ENCODE measurements at places on chromosomes 5 and 9.

- DNase-seq, result no peak
Measured at GRCh38 chr9:111003182-111003581, 35.1 kb downstream of the LPAR1 start.

DNA sequence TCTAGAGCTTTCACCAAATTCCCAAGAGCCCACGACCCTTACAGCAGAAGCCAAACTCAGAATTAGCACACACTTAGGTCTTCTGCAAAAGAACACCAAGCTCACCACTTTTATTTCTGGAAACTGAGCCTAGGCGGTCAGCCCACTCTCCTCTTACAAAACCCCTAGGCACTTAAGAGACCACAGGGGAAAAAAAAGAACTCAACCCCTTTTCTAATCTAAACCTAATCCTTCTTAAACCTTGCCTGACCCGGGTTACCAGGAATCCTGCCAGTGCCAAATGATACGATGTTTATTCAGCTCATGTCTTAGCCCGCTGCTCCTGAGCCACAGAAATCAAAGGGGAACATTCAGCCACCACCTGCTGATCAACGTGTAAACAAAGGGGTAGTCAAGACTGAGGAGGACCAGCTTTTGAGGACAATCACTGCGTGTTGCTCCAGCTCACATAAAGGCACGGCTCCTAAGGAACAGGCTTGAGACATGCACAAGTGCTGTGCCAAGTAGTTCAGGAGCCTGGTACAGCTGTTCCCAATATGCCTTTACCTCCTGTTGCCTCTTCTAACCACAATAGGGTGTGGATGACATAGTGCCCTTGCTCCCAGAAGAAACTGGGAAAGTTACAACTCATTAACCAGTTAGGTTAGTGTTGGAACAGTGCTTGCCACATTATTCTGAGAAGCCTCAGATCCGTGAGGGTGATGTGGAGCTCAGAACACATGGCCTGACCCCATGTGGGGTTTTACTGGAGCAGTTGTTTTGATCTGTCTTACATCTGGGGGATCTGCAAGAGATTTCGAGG, 49.3 kb downstream of the ZFAND5 start:
- peak; percentile 55 for DNase-seq

DNA sequence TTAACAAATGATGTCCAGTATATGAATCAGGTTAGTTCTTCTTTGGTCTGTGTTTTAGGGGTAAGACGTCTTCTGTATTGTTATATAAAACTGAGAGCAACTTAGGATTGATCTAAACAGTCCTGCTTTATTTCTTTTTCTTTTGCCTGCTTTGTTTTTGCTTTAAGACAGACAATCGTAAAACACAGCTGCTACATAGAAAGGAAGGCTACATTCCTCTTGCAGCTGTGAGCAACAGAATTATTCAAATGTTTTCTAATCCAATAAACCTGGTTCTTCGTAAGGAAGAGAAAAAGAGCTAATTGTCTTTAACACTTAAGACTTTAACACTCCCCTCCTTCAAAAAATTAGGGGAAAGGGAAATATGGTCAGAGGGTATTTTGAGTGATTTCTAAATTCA, 14.6 kb downstream of the FGF1 start:
- DNase-seq, result no peak

- DNase-seq, result no peak
Measured at GRCh38 chr5:52772668-52773067, 15.0 kb upstream of the ITGA1 start.

- no peak for DNase-seq
Measured at GRCh38 chr5:7873216-7873615, 4.3 kb downstream of the MTRR start.

DNA sequence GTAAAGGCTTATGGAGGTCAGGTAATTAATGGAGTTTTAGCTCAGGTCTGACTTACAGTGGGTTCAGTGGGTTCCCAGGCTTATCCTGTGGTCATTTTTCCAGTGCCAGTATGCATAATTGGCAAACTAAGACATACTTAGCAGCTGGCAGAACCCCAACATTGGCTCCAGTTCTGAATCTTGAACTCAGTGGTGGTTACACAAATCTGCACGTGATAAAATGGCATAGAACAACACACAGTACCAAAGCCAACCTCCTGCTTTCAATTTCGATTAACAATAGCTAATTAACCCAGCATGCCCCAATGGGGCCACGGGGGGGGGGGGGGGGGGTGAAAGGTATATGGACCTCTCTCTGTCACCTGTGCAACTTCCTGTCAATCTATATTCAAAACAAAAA, 19.0 kb upstream of the BARX1 start:
- DNase-seq, result no peak

DNA sequence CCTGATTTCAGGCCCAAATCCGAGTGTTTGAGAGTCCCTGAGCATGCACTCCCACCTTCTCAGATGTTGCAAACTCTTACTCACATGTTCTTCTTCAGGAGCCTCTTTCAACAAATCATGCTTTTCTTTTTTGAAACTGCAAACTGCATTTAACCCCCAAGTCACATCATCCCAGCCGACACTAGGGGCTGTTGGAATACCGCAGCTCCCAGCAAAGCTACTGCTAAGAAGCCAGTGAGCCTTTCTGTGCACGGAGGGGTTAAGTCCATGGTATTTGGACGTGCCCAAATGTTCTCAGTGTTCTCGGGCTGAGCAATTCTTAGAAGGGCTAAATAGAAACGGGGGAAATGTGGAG, 282.9 kb downstream of the NFIB start:
- no peak for DNase-seq

GRCh38 chr5:149326611-149327010, 18.7 kb upstream of the GRPEL2 start:
- DNase-seq, result peak; percentile 72

GRCh38 chr5:150161242-150162141, 5.1 kb upstream of the CDX1 start:
- DNase-seq, result peak; percentile 89

GRCh38 chr5:172667786-172668593, 26.9 kb downstream of the NEURL1B start:
- DNase-seq, result no peak

DNA sequence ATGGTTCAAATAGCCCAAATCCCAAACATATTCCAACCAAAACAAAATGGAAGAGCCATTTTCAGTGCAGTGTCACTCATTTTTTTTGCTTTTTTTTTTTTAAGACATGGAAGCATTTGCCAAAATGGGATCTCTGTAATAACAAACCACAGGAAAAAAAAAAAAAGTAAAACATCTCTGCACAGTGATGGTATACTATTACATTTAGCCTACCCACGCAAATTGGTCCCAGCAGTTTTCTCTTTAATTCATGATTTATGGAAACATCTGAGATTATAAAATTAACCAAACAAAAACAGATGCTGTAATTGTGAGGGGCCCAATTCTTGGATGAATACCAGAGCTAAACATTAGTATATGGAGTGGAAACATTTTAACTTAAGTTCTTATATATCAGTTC, 566.6 kb downstream of the ZNF608 start:
- DNase-seq, result no peak

DNA sequence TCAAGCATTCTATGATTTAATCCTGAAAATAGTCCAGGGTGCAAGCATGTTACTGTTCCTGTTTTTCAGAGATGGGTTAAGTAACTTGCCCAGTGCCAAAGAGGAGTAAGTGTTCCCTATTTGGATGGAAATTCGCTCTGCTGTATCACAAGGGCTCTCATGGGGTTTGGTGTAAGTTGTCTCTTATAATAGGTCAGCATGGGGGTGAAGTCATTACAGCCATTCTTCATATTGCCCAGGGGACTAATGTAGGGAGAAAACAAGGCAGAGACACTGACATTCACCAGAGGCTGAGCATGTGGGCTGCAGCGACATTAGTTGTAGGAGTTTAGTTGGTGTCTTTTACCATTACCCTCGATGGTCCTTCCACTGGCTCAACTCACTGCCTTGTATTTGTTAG, 142.1 kb upstream of the GLRA1 start:
- DNase-seq, result no peak

DNA sequence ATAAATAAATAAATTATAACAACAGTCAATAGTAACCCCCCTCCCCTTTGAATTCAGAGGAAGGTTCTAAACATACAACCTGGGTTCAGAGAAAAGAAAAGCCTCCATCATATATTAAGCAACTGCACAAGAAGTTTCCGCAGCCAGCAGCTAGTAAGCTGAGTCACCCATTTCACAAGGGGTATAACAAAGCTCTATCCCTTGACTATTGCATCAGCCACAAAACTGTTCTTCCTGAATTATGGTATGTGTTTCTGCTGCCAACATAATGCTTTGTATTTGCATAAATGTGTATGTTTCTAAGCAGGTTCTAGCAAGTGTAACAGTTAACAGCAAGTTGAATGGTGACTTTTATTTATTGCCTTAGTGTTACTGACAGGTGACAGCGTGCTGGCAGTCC, 6.8 kb upstream of the CEP120 start:
- peak; percentile 70 for DNase-seq

DNA sequence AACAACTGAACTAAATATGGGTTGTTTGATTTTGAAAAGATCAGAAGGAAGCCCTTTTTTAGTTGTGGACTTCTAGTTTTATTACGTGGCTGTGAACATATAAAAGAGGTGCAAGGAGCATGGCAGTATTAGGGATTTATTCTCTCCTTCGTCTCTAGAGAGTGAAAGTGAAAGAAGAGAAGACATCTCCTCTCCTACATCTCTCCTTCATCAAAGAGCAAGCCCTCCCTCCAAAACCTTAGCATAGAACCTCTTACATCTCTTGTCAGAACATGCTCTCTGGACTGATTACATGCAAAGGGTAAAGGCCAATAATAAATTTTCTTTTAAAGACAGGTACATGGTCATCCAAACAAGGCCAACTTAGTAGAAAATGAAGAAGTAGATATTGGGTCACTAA, 184.3 kb upstream of the IRX1 start:
- no peak for DNase-seq

DNA sequence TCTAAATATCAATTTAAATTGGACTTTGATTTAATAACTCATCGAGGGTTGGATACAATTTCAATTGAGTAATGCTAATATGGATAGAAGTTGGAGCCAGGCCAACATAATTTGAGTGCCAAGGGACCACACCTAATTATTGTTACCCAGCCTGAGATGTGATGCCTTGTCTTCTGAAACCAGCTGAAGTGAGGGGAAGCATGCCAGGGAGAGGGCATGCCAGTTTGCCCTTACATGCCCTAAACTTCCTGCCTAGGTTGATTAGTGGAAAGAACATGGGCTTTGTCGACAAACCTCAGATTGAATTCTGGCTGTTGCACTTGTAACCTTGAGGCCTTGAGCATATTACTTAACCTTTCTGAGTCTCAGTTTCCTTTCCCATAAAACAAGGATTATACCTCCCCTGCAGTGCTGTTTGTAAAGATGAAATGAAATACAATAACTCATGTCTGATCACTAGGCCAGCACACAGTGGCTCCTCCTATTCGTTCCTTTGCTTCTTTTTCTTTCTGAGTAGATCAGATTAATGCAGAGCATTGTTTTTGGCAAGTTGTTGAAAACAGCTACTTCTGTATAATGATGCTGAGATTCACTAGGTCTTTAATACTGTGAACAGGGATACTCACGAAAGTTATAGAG, 412.8 kb downstream of the TLE4 start:
- no peak for DNase-seq

- no peak for DNase-seq
Measured at GRCh38 chr5:55483885-55484284, 50.9 kb downstream of the PLPP1 start.

- DNase-seq, result no peak
Measured at GRCh38 chr9:108078811-108079210, 589.2 kb upstream of the KLF4 start.

GRCh38 chr9:109856785-109857184, 76.8 kb downstream of the PALM2AKAP2 start:
- DNase-seq, result no peak

DNA sequence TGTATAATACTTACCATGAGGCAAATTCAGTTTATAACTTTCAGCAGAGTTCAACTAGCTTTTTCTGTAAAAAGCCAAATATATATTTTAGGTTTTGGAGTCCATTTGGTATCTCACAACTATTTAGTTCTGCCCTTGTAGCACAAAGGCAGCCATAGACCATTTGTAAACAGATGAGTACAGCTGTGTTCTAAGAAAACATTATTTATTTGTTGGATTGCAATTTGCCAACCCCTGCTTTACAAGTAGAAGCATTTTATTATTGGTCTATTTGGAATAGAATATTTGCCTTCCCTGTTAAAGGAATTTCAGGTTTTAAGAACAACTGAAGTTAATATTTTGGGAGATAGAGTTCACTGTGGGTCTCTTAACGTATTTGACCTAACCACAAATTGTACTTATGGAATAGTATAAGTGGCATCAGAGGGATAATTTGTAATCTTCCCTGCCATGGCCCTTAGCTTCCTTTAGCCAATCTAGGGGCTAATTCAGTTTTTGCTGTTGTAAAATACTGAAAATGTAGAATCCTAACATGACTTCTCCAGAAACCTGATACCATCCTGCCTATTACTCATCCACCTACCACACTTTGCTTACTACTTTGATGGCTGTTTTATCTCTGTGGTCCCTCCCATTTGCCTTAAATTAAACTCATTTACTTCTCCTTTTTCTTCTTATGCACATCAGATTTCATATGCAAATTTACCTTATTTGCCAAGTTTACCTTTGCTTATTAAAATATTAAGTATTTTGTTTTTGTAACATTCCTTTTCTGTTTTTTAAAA, 109.2 kb downstream of the DMXL1 start:
- no peak for DNase-seq

All from DMS53 (cell line).